ENCODE measurements at places on chromosomes 5 and 9. TPM values are rescaled to one million over a fixed set of nuclear protein-coding genes. Genes with fewer than 3 reads are reported as not detected.

NLN gene
- total RNA-seq: 19.6 TPM

PDGFRB gene
- 68.9 TPM for total RNA-seq

GRCh38 chr5:83375049-83375745 lies 96.3 kb upstream of the VCAN start:
- no peaks in the 10 kb centered on the region for H3K36me3 ChIP-seq
- H3K4me1 ChIP-seq: no peaks in the 10 kb centered on the region
- no peak overlapping the region for H3K4me3 ChIP-seq
- no peak overlapping the region for H3K27ac ChIP-seq
- no peak for DNase-seq

- H3K4me3 ChIP-seq: no peak overlapping the region
- no peak for DNase-seq
- no peaks in the 10 kb centered on the region for H3K36me3 ChIP-seq
- H3K27me3 ChIP-seq: peaks cover 33% of the 10 kb centered on the region
- no peak overlapping the region for H3K27ac ChIP-seq
- H3K4me1 ChIP-seq: no peaks in the 10 kb centered on the region
Observed at GRCh38 chr9:126536841-126537465, 76.8 kb upstream of the LMX1B start.

- no peak for DNase-seq
- no peak overlapping the region for H3K27ac ChIP-seq
- H3K4me3 ChIP-seq: no peak overlapping the region
- peaks cover 54% of the 10 kb centered on the region for H3K27me3 ChIP-seq
- no peaks in the 10 kb centered on the region for H3K4me1 ChIP-seq
Observed at GRCh38 chr9:14306672-14307660, 7.0 kb downstream of the NFIB start.
